ENCODE measurements at places on chromosomes 13 and 19. TPM values are rescaled to one million over a fixed set of nuclear protein-coding genes. Genes with fewer than 3 reads are reported as not detected.

The LRRC8E gene
- 1.6 TPM for total RNA-seq

The FLT3 gene
- total RNA-seq, result 0.11 TPM

The SKA3 gene
- 0.32 TPM for total RNA-seq

The CLN5 gene
- 15.0 TPM for total RNA-seq

The RFX2 gene
- 8.3 TPM for total RNA-seq

The FCHO1 gene
- 0.75 TPM for total RNA-seq

The RAVER1 gene
- 9.9 TPM for total RNA-seq

The GDF15 gene
- 0.54 TPM for total RNA-seq

The ACOD1 gene
- not detected for total RNA-seq

The NXNL1 gene
- 0.24 TPM for total RNA-seq

The TSEN34 gene
- total RNA-seq, result 14.3 TPM

The CPAMD8 gene
- total RNA-seq, result 14.1 TPM

The GJB2 gene
- total RNA-seq, result 0.38 TPM

The ZNF77 gene
- total RNA-seq, result 2.1 TPM

The PSG7 gene
- total RNA-seq, result not detected

The FUZ gene
- total RNA-seq, result 19.8 TPM

DNA sequence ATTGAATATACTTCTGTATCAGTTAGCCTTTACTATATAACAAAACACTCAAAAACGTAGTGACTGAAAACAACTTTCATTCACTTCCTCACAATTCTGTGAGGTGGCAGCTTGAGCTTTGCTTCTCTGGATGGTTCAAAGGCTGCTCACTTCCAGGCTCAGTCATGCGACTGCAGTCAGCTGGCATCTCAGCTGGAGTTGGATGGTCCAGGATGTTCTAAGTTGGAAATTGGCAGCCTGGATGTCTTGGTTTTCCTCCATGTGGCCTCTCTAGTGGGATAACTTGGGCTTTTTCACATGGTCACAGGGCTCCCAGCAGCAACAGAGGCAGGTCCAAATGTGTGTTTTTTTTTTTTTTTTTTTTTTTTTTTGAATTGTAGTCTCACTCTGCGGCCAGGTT is 204.4 kb downstream of the LACC1 start:
- DNase-seq, result no peak

- no peak for DNase-seq
Observed at GRCh38 chr19:17794731-17795494, at the start of gene B3GNT3. TSS of gene B3GNT3 (plus strand) at chr19:17795138. CDS start at chr19:17807808, 12,670 bp downstream.

DNA sequence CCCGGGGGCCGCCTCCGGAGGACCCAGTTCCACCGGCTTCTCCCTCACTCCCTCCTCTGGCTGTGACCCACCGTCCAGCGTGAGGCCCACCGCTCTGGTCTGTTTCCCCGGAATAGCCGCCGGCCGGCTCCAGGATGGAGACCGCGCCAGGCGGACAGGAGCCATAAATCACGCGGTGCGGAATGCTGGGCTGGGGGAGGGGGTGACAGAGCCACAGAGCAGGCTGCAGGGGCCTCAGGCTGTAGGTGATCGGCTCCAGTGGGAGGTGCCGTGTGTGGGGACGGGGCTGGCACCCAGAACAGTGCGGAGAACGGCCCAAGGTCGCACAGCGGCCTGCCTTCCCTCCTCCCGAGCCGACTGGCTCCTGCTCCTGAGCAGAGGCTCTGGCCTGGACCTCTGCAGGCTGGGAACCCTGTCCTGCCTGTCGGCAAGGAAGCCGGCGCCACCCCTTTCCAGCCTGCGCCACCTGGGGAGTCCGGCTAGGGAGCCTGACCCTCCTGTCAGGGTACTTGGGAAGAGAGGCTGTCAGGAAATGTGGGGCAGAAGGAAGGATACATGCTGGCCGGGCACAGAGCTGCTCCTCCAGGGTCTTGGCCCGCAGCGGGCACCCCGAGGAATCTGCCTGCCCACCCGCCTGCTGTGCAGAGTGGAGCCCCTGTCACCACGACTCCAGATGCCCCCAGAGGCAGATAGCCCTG is 8.3 kb downstream of the PIAS4 start:
- DNase-seq, result no peak

DNA sequence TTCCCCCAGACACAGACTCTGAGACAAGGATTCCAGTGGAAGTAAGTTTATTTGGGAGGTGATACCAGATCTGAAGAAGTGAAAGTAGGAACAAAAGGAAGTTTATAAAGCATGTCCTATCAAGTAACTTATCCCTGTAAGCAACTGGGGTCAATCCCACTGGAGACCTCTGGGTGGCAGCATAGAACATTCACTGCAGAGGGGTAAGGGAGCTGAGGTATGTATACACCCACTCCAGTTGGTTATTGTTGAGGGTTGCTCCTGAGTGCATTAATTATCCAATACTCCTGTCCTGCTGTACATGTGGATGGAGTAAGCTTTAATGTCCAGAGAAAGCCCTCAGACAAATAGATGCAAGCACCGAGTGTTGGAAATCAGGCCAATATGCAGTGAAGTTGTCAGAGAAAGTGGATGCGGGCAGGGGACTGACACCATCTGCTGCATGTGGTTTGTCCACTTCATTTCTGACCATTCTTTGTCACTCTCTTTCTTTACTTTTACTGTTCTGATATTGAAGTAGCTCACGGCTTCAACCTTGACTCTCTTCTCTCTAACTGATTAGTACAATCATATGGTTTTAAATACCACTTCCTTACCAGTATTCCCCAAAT is 46.7 kb downstream of the NOTCH3 start:
- DNase-seq, result no peak

GRCh38 chr19:342801-343421 is 1.7 kb downstream of the MIER2 start:
- DNase-seq, result peak; percentile 65

GRCh38 chr19:5665781-5666513 is 14.4 kb downstream of the MICOS13 start:
- no peak for DNase-seq

DNA sequence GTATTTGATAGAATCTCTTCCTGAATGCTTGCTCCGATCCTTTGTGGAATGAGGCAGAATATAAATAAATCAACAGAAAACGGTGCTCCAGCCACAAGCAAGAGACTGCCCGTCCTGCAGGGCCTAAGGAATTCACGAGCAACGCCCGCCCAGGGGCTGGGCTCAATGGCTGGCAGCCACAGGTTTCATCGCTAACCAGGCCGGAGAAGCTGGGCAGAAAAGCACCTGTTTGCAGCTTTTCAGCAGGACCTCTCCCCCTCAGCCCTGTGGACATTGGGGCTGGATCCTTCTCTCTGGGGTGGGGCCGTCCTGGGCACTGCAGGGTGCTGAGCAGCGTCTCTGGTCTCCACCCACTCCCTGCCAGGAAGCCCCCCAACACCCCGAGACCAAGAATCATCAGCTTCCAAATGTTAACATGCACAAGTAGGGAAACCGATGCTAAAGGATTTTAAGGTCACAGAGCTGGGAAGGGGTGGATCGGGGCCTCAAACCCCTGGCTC is 102.5 kb downstream of the GADD45B start:
- DNase-seq, result peak; percentile 61

DNA sequence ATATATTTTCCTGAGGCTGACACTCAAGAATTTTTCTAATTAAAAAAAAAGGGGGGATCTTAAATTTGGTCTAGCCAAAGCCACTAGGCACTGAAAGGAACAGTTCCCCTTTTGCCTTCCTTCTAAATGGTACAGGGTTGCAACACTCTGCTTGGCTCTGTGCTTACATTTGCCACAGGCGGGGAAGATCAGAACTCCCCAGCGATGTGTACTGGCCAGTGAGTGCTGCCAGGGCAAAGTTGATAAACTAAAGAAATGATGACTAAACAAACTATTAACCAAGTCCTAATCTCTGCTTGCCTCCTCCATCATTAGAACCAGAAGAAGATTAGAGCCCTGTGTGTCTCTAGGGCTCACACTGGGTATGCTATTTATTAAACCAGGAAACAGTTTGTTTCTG is 75.3 kb upstream of the SCEL start:
- DNase-seq, result peak; percentile 75

DNA sequence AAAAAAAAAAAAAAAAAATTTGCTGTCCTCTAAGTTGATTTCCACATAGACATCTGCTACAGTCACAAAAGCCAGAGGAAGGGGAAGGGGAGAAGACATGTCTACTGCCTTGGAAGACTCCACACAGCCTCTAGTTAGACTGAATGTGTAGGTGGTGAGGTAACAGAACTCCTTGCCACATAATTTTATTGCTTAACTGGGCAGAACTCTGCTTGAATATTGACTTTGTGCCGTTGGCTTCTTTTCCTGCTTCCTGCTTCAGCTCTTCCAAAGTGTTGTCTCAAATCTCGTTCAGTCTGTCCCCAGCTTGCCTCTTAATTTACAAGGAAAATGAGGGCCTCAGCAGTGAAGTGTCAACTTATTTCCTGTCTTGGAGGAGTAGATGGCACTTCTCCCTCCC is 37.1 kb downstream of the ESD start:
- no peak for DNase-seq

DNA sequence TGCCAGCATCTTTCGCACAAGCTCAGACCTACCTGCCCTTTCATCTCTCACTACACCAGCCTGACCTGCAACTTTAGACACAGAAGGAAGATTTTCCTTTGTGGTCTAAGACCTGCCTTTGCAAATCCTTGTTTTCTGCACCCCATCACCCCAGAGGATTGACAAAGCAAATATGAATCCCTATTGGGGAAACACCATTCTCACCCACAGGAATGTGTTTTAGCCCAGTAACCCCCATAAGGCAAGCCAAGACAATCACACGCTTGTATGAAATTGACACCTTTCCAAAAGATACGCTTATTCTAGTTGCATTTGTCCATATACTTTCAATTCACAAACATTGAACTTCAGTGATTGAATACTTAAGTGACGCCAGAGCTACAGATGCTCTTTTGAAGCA is 55.7 kb downstream of the SPATA13 start:
- DNase-seq, result no peak

DNA sequence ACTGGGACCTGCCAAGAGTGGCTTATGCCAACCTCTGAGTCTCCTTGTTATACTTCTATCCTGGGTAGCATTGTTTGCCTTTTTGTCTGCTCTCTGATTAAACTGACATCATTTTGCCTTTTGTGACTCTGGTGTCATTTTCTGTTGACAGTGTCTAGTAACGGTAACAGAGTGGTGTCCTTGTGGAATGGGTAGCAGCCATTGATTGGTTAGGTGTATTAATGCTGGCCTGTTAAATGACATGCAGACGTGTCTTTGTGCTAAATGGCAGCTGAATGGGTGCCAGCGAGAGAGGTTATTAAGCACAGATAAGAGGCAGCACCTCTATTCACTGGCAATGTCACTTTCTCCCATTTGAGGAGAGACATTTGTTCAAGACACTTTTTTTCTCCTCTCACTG is 1289.4 kb downstream of the PCDH9 start:
- peak; percentile 47 for DNase-seq

DNA sequence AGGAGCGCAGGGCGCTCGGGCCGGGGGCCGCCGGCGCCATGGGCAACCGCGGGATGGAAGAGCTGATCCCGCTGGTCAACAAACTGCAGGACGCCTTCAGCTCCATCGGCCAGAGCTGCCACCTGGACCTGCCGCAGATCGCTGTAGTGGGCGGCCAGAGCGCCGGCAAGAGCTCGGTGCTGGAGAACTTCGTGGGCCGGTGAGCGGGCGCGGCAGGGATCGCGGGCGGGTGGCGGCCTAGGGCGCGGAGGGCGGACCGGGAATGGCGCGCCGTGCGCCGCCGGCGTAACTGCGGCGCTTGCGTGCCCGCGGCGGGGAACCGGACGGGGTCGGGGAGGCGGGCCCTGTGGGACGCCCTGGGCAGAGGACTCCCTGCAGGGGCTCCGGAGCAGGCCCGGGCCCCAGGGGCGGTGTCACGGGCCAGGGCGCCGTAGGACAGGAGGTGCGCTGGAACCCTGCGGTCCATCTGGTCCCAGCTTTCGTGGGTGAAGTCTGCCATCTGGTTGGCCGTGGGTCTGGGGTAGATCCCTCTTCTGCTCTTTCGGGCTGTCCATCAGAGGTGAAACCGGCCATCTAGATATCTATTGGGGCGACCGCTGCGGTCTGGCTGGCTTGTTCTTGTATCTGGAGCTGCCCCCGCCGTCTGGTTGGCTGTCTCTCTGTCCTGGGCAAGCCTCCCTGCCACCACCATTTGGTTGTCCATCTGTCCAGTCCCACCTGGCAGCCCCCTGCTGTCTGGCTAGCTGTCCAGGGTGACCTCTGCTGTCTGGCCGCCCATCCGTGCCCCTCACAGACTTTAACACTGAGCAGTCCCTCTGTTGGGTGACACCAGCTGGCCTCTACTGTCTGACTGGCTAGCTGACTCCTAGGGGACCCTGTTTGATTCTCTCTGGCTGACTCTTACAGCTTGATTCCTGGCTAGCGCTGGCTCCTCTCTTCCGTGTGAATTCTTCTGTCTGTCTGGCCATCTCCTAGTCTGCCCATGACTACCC is 622 bp downstream of the DNM2 start:
- peak; percentile 66 for DNase-seq

GRCh38 chr13:20998649-20999415 is 62.6 kb downstream of the LATS2 start:
- DNase-seq, result no peak

DNA sequence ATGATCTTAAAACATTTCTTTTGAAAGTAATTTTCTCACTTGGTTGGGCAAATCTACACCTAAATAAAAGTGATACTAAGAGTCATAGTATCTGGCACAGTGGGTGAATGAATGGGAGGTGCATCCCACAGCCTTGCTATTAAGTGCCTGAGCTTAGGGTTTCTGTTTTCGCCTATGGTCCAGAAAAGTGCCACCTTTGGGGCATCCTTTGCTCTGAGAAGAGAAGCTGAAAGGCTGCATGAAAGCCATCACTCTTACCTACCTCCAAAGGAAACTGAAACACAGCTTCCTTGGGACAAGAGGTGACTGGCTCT is 55.6 kb upstream of the AKAP11 start:
- DNase-seq, result no peak

- DNase-seq, result no peak
Observed at GRCh38 chr13:63048653-63049052, 1633.0 kb upstream of the PCDH20 start.

DNA sequence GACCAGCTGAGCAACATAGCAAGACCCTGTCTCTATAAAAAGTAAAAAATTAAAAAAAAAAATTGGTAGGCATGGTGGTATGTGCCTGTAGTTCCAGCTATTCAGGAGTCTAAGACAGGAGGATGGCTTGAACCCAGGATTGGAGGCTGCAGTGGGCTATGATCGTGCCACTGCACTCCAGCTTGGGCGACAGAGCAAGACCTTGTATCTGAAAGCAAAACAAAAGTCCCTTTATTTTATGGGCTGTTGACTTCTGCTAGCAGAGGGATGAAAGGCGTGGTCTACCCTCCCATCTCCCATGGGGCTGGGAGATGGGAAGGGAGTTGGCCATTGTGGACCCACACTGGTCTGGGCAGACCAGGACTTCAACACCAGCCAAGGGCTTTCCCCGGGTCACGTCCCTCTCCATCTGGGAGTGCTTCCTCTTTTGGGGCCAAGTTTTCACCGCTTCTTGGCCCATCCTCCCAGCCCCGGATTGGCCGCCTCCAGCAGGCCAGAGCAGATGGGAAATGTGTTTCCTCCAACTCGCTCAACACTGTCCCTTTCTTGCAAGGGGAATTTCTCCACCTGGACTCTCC is 2.2 kb upstream of the TNFSF9 start:
- peak; percentile 85 for DNase-seq

All from Right ventricle myocardium superior (tissue), 1 donor.